ENCODE measurements at places on chromosomes 12 and 14.

GRCh38 chr12:125402874-125403789 lies 337.9 kb downstream of the AACS start:
- DNase-seq: no peak
- H3K27me3 ChIP-seq: peaks cover 2% of the 10 kb centered on the region

GRCh38 chr12:15662983-15663659 lies 126.1 kb downstream of the EPS8 start:
- H3K4me1 ChIP-seq: no peaks in the 10 kb centered on the region
- no peak for DNase-seq
- H3K27me3 ChIP-seq: peaks cover 2% of the 10 kb centered on the region
- H3K27ac ChIP-seq: no peak overlapping the region
- no peaks in the 10 kb centered on the region for H3K36me3 ChIP-seq

- H3K27me3 ChIP-seq: no peaks in the 10 kb centered on the region
- H3K4me3 ChIP-seq: no peak overlapping the region
- no peaks in the 10 kb centered on the region for H3K36me3 ChIP-seq
- DNase-seq: no peak
Measured at GRCh38 chr12:103690426-103690825, 103.4 kb downstream of the STAB2 start.

DNA sequence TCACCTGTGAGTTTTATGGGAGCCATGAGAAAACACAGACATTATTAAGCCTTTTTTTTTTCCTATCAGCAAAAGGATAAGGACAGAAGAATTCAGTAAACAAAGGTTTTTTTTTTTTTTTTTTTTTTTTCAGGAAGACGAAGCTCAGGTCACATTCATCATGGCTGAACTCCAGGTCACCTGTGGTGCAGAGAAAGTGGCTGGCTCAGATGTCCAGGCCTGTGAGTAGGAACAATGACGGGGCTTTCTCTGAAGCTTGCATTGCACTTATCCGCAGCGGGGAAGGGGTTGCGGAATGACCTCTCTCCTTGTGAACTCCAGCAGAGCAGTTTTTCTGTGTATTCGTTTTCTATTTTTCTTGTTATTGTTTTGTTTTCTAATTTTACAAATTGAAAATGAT lies 759.6 kb upstream of the TMEM132C start:
- H3K27ac ChIP-seq: no peak overlapping the region
- H3K4me3 ChIP-seq: no peak overlapping the region
- H3K27me3 ChIP-seq: no peaks in the 10 kb centered on the region

DNA sequence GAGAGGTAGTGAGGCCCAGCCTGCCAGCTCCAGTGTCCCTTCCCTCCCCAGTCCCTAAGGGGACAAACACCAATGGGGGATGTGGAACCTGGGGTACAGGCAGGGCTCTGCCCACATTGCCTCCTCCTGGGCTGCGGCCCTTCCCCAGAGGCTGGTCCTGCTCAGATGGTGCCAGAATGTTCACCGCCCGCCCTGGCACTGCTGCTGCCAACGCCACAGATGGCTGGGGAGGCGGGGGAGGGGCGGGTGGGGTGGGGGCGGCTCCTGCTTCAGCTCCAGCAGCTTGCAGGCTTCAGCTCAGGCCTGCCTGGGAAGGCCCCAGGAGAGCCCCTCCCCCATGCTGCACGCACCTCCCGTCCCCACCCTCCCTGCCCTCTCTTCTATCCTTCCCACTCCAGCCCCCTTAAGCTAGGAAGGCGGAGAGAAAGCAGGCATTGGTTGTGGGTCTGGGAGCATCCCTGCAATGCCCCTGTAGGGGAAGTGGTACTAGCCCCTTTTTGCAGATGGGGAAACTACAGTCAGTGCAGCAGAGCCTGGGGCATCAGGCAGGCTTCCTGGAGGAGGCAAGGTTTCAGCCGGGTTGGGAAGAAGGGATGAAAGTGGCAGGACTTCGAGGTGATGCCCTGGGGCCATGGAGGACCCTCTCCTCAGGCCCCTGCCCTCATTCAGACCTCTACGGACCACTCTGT lies 2.0 kb upstream of the BEGAIN start:
- peaks cover 3% of the 10 kb centered on the region for H3K36me3 ChIP-seq
- no peaks in the 10 kb centered on the region for H3K4me1 ChIP-seq
- H3K27ac ChIP-seq: no peak overlapping the region
- H3K27me3 ChIP-seq: peaks cover 6% of the 10 kb centered on the region

GRCh38 chr12:4135919-4136605 lies 137.5 kb upstream of the CCND2 start:
- H3K27me3 ChIP-seq: peaks cover 3% of the 10 kb centered on the region
- H3K4me3 ChIP-seq: no peak overlapping the region
- H3K36me3 ChIP-seq: no peaks in the 10 kb centered on the region
- H3K4me1 ChIP-seq: no peaks in the 10 kb centered on the region

DNA sequence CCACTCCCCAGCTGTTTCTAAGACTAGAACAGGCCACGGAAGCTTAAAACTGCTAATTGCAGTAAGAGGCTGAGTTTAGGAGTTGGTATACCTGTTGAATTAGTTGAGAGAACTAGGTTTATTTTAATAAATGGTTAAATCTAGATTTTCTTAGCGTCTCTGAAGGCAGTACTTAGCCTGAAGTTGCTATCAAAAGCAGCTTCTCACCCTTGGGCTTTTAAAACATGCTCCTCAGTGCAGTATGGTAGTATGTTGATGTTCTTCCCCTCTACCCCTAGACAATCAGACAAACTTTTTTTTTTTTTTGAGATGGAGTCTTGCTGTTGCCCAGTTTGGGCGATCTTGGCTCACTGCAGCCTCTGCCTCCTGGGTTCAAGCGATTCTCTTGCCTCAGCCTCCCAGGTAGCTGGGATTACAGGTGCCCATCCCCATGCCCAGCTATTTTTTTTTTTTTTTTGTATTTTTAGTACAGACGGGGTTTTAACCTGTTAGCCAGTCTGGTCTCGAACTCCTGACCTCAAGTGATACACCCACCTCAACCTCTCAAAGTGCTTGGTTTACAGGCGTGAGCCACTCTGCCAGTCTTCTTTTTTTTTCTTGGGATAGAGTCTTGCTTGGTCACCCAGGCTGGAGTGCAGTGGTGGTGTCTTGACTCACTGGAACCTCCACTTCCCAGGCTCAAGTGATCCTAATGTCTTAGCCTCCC lies 6.8 kb downstream of the SRSF5 start:
- peak; percentile 36 for DNase-seq
- peaks cover 61% of the 10 kb centered on the region for H3K36me3 ChIP-seq
- H3K27ac ChIP-seq: peak overlapping the region; percentile 6
- peaks cover 36% of the 10 kb centered on the region for H3K27me3 ChIP-seq

GRCh38 chr14:99946652-99947489 lies 118.4 kb upstream of the EVL start:
- peaks cover 14% of the 10 kb centered on the region for H3K27me3 ChIP-seq
- H3K4me3 ChIP-seq: peak overlapping the region; percentile 53

DNA sequence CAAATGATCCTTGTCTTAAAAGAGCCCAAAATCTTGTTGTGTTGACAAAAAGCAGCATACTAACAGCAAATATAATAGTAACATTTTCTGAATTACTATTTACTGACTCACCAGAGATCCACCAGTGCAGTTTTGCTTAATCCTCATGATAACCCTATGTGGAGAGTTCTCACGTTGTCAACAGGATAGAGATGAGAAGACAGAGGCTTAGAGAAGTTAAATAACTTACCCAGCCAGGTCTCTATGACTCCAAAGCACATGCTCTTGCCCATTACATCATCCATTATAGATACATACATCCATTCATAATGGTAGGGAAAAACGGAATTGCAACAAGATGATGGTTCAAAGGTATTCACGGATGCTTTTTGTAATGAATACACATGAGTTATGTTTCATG lies 111.9 kb downstream of the PAX9 start:
- H3K27ac ChIP-seq: no peak overlapping the region
- DNase-seq: no peak
- no peak overlapping the region for H3K4me3 ChIP-seq
- H3K4me1 ChIP-seq: no peaks in the 10 kb centered on the region
- no peaks in the 10 kb centered on the region for H3K27me3 ChIP-seq

GRCh38 chr14:49766839-49767238 lies 1.1 kb upstream of the KLHDC2 start:
- DNase-seq: no peak
- H3K27ac ChIP-seq: peak overlapping the region; percentile 96
- H3K4me1 ChIP-seq: peaks cover 27% of the 10 kb centered on the region
- H3K27me3 ChIP-seq: peaks cover 13% of the 10 kb centered on the region
- peak overlapping the region; percentile 97 for H3K4me3 ChIP-seq

DNA sequence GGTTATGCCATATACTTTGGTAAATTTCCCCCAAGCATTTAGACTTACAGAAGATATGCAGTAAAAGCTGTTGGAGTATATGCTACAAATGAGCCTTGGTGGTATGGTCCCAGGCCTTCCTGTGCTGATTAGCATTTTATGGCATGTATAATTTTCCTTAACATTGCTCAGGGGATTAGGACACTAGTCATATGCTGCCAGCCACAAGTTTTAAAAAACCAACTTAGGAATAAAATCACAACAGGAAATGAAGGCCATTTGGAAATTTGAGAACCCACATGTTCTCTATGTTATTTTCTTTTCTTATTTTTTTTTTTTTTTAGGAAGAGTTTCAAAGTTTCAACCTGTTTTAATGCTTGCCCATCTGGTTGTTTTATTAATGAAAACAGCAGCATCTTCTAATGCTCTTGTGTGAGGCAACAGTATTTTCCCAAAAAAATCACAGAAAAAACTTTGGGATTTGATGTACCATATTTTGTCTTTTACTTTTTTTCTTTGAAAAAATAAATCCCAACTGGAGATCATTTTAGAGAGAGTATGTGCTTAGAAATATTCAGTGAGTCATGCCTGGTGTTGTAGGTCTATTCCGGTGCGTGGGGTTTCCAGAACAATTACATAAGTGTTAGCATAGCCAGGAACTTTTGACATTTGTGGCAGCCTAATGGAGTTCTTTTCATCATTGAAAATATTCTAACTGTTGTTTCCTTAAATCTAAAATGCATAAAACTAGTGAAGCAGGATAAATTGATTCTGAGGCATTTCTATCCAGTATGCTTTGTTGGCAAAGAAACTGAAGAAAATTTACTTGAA lies 21.7 kb upstream of the DUSP6 start:
- peaks cover 33% of the 10 kb centered on the region for H3K4me1 ChIP-seq
- peaks cover 2% of the 10 kb centered on the region for H3K27me3 ChIP-seq
- H3K27ac ChIP-seq: no peak overlapping the region
- DNase-seq: no peak
- no peak overlapping the region for H3K4me3 ChIP-seq

- H3K4me1 ChIP-seq: peaks cover 95% of the 10 kb centered on the region
- DNase-seq: no peak
- H3K36me3 ChIP-seq: no peaks in the 10 kb centered on the region
Measured at GRCh38 chr12:104736307-104736706, 221.8 kb downstream of the SLC41A2 start.

DNA sequence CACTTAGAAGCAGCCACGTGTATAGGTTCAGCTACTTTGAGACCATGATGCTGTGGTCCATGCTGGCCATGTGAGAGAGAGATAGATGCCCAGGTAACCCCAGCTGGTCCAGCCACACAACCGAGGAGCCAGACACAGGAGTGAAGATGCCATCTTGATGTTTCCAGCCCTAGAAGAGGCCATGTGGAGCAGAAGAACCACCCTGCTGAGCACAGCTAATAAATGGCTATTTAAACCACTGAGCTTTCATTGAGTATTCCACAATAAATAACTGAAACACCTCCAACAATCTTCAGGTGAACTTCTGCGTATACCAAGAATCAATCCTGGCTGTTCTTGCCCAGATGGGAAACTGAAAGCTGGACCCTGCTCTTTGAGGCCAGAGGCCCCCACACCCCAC lies 84.0 kb upstream of the GSC start:
- no peak for DNase-seq
- H3K4me1 ChIP-seq: no peaks in the 10 kb centered on the region
- no peaks in the 10 kb centered on the region for H3K36me3 ChIP-seq
- no peaks in the 10 kb centered on the region for H3K27me3 ChIP-seq

DNA sequence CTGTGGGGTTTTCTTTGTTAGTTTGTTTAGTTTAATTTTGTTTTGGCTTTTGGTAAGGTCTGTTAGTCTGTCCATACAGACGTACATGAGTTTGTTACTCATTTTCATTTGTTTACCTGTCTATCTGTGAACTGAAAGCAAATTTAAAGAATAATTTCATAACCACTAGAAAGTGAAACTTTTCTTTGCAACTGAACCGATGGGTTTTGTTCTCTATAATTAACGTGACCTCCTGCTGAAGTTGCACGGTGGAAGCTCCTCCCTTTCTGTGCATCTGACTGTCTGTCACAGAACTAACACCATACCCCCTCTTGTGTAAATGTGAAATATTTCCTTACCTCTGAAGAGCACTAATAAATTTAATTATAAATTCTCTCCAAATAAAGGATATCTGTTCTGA lies 595.5 kb downstream of the GALC start:
- H3K4me1 ChIP-seq: no peaks in the 10 kb centered on the region
- H3K27ac ChIP-seq: no peak overlapping the region
- DNase-seq: no peak
- no peak overlapping the region for H3K4me3 ChIP-seq
- no peaks in the 10 kb centered on the region for H3K36me3 ChIP-seq
- no peaks in the 10 kb centered on the region for H3K27me3 ChIP-seq

GRCh38 chr12:59372956-59373355 lies 222.9 kb upstream of the SLC16A7 start:
- no peaks in the 10 kb centered on the region for H3K4me1 ChIP-seq
- H3K36me3 ChIP-seq: no peaks in the 10 kb centered on the region
- no peaks in the 10 kb centered on the region for H3K27me3 ChIP-seq
- DNase-seq: no peak
- H3K4me3 ChIP-seq: no peak overlapping the region

GRCh38 chr12:65280306-65280705 lies 1.8 kb downstream of the MSRB3 start:
- no peak overlapping the region for H3K27ac ChIP-seq
- DNase-seq: no peak

- no peak overlapping the region for H3K4me3 ChIP-seq
- no peak overlapping the region for H3K27ac ChIP-seq
- DNase-seq: no peak
- H3K27me3 ChIP-seq: peaks cover 8% of the 10 kb centered on the region
Measured at GRCh38 chr12:108910336-108910735, 30.4 kb downstream of the DAO start.

GRCh38 chr12:14554281-14555007 lies 13.2 kb downstream of the PLBD1 start:
- no peak overlapping the region for H3K4me3 ChIP-seq
- peaks cover 6% of the 10 kb centered on the region for H3K27me3 ChIP-seq
- H3K27ac ChIP-seq: no peak overlapping the region
- H3K4me1 ChIP-seq: no peaks in the 10 kb centered on the region
